ENCODE measurements at places on chromosomes 12 and 14.

- no peak for DNase-seq
Observed at GRCh38 chr12:65656891-65657351, 167.4 kb upstream of the HMGA2 start.

DNA sequence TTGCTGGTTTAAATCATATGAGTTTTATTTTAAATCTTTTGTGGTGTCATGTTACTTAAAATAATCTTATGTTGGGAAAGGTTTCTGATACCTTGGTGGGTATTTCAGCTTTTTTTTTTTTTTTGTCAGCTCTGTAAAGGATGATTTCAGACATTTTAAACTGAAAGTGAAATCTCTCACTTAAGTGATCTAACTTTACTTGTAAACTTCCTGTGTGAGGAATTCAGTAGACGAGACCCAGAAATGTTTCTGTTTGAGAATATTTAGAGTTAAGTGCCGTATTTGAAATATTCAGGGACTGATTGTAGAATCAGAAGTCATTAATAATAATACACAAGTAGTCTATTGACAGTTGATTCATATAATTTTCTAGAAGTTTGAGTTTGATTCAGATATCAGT is 37.8 kb downstream of the PROX2 start:
- DNase-seq, result no peak

GRCh38 chr14:24935796-24936195 is 114.2 kb downstream of the STXBP6 start:
- no peak for DNase-seq

DNA sequence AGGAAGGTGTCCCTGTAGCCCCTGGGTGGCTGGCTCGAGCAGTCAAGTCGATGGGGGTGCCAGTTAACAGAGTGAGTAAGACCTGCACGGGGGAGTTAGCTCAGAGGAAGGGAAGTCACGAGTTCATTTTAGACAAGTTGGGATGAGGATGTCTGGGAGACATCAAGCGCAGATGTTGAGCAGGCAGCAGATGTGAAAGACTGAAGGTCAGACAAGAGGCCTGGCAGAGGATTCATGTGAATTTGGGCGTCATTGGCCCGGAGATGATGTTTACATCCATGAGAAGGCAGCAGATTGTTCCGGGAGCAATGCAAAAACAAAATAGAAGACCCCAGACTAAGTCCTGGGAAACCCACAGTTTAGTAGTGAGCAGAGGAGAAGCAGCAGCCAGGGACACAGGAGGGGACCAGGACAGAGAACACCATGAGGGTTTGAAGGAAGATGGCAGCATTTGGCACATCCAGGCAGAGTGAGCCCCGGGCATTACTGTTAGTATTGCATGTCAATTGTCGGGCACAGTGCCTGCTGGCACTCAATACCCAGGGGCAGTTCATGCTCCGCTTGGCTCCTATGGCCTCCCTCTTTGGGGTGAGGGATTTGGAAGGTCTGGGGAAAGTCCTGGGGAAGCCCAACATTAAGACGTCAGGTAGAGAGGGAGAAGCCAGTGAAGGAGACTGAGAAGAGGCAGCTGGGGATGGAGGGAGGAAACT is 15.1 kb downstream of the LTBP2 start:
- DNase-seq, result no peak

- no peak for DNase-seq
Observed at GRCh38 chr12:107374161-107374840, 281.0 kb upstream of the CRY1 start.

- DNase-seq, result peak; percentile 17
Observed at GRCh38 chr12:23083267-23083666, 458.3 kb downstream of the ETNK1 start.

GRCh38 chr14:61486930-61487495 is 165.6 kb downstream of the PRKCH start:
- no peak for DNase-seq

- DNase-seq, result no peak
Observed at GRCh38 chr14:77912754-77913556, 113.0 kb downstream of the ADCK1 start.

DNA sequence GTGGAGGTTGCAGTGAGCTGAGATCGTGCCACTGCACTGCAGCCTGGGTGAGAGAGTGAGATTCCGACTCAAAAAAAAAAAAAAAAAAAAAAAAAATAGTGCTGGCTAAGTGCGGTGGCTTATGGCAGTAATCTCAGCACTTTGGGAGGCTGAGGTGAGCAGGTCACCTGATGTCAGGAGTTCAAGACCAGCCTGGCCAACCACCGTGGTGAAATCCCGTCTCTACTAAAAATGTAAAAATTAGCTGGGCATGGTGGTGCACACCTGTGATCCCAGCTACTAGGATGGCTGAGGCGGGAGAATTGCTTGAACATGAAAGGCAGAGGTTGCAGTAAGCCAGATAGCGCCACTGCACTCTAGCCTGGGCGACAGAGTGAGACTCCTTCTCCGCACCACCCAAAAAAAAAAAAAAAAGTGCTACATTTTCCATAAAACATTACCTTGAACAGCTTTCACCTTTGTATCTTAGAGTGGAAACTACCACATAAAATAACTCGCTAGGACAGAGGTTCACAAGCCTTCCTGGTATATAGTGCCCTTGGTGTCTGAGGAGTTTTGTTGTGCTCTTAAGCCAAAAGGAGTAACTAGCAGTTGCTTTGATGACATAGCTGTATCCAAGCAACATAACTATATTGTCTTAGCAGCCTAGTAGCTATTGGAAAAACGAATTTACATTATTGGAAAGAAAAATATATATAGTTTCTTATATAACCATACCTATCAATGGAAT is 11.1 kb downstream of the PTGES3 start:
- DNase-seq, result no peak

DNA sequence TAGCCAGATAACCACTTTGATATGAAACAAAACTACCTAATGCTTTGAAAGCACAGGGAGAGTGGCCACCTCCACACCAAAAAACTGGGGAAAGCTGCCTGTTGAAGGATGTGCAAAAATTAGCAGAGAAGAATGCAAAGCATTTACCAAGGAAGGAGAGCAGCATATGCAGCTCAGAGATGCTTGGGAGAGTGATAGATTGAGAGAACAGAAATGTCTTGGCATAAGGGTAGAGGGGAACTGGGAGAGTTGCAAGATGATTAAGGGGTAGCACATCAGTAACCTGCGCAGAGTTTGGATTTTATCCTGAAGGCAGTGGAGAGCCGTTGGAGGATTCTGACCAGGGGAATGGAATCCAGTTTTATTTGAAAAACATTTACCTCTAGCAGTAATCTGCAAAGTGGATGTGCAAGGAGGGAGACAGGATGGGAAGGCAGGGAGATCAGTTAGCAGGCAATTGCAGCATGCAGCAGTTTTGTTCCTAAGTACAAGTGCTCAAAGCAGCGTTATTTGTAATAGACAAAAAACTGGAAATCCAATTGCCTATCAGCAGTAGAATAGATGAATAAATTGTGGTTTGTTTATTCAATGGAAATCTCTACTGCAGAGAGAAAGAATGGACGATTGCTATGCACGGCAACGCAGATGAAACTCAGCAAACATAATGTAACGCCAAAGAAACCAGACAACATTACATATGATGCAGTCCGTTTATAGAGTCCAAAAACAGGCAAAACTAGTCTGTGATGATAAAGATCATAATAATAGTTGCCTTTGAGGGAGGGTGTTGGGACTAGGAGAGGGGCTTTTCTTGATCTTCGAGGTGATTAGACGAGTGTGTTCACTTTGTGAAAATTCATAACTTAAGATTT is 81.5 kb downstream of the BHLHE41 start:
- DNase-seq, result no peak

GRCh38 chr12:130667421-130667960 is 48.6 kb downstream of the RIMBP2 start:
- no peak for DNase-seq

- DNase-seq, result peak; percentile 81
Observed at GRCh38 chr12:115794659-115795081, 482.8 kb downstream of the MED13L start.

DNA sequence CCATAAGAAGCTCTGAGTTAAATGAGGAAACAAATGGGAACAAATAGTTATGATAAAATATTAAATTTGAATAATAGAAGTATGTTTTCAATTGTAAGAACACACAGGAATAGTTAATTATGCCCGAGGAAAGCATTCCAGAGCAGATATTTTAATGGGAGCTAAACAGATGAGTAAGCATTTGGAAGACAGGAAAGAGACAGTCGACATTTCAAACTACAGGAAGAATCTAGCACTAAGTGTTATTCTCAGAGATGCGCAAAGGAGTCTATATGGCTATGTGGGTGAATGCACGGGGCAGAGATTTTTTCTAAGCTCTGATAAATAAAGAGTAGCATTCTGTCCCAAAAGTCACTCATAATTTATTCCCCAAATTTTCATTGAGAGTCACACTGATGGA is 64.5 kb upstream of the SSTR1 start:
- DNase-seq, result no peak

DNA sequence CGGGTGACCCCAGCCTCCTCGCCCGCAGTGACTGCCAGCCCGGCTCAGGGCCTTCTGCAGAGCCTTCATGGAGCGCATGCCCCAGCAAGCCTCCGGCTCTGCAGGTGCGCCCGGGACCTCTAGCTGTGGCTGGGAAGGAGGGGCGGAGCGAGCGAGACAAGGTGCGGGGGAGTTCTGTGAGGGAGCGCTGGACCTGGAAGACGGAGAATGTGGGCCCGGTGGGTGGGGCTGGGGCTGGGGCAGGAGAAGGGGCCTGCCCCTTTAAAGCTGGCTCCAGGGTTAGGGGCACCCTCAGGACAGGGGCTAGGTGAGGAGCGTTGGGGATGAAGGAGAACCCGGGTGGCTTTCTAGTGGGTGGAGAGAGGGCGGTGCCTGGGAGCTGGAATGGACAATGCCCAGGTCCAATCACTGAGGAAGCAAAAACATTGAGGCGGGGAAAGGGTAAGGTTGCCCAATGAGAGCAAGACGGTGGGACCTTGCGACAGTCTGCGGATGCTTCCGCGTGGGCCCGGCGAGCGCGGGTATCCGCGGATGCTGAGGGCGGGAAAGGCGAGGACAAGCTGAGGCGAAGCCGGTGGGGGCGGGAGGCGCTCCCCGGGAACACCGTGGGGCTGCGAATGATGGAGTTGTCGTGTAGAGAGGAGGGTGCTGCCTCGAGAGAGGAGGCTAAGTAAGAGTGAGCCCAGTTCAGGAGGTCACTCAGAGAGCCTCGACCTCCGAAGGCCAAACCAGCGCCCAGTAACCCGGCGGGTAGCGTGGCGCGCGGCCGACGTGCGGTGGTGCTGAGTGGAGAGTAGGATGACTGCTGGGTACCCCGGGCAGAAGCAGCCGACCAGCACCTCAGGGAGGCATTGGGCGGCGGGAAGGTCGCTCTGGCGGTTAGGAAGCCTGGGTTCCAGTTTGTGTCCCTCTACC is at the start of gene GLS2:
Gene GLS2 (minus strand): TSS at position 121 of the 915 bp plus-strand sequence. CDS start 43 bp downstream, at position 78.
- DNase-seq, result peak; percentile 93

DNA sequence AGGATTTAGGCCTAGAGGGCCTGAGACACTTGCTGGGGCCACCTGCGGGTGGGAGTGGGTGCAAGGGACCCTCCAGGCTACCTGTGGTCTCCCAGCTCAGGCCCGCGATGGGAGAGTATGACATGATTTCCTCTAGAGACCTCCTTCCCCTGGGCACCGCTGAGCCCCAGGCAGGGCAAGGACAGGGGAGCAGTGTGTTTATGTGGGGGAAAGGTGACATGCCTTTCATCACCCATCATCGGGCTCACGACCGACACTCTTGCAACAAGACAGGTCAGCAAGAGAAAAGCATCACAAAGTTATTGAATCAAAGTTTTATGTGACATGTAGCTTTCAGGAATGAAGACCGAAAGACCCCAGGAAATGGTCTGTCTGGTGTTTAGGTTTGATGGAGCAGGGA is 19.9 kb downstream of the SH2B3 start:
- no peak for DNase-seq

GRCh38 chr14:70600382-70601157 is at the start of gene MED6:
Gene MED6 (minus strand): TSS chr14:70600655. CDS start chr14:70600637, 18 bp downstream.
- peak; percentile 84 for DNase-seq

GRCh38 chr12:3165078-3165980 is 88.2 kb downstream of the TSPAN9 start:
- no peak for DNase-seq

- DNase-seq, result no peak
Observed at GRCh38 chr14:99300190-99300589, 28.2 kb upstream of the BCL11B start.

DNA sequence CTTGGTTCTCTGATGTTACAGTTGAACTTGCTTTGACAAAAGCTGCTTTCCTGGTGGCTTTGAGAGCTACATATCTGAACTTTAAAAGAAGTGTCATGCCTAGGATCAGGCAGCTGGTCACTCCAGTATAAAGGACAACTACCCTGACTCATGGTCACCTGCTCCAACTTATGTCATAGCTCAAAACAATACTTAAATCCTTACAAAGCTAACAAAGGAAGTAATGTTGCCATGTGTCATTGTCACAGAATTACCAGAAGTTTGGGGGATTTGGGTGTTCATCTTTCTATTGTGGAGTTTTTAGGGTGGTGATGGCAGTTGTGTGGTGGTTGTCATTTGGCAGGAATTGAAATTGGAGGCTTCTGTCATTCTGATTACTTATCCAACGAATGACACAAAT is 1.8 kb upstream of the TCP11L2 start:
- no peak for DNase-seq

DNA sequence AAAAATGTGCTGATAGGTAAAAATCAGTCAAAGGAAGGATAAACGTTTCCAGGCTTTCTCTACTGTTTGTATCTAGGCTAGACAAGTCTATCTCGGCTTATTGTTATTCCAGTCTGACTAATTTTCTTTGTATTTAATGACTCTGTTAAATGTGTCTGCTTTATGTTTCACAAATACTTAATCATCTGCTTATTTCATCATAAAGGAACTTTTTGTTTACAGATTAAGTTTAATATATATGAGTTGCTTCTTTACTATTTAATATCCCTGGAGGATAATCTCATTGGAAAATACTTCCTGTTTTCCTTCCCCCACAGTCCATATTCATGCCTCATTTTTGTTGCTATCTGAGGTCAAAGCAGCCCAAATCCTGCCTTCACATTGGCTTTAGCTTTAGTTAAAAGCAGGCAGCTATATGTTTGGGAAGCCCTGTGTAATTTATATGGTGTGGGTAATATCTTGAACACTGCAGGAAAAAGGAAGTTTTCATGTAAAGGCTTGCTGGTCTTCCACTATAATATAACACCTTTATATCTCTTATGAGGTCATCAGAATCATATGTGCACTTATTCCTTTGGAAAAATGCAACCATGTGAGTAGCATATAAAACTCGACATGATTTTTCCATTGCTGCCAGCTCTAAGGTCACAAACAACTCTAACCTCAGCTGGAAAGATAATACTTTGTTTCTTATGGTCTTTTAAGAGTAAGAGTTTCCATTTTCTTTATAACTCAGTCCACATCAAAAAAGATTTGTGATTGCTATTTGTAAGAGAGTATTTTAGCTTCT is 76.8 kb downstream of the ALX1 start:
- DNase-seq, result no peak

DNA sequence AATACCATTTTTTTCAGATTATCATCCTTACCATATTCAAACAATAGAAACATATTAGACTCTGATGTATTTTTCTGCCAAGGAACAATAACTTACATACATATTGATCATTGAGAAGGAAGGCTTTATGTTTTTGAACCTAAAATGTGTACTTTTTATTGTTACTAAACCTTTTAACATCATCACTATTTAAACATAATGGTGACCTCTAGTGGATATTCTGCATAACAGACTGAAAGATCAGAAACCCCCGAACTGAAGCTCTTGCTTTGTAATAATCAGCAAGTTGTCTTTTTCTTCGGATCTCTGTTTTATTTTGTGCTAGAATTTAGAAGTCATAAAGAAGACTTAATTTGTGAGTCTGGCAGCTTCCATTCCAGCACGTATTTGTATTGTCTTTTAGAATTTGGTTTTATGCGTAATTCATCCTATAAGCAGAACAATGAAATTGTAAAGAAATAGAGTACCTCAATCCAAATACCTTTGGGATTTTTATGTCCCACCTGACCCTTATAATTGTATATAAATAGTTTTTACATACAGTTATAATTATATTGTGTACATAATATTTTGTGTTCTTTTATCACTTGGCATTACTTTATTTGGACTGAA is 125.9 kb upstream of the ATF1 start:
- peak; percentile 12 for DNase-seq

Data from DMS153 (cell line).